ENCODE measurements at places on chromosomes 5 and 9.

DNA sequence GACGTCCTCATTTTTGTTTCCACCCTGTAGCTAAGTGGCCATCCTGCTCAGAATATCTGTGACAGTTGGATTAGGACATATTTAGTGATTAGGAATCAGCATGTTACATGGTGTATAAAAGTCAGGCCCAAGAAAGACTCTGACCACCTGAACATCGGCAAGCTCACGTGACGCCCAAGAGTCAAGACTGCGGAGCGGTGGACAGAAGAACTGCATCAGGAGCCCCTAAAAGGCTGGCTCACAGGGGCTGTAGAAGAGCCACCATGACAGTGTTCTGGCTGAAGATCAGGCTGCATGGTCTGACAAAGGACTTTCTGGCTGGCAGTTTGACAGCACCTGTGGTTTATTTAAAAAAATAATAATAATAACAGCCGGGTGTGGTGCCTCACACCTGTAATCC, 185.3 kb downstream of the AUH start:
- no peak for DNase-seq

- DNase-seq, result no peak
Measured at GRCh38 chr9:121816845-121817450, 165.5 kb downstream of the DAB2IP start.

- DNase-seq, result no peak
Measured at GRCh38 chr9:93875330-93875729, 79.8 kb downstream of the BARX1 start.

DNA sequence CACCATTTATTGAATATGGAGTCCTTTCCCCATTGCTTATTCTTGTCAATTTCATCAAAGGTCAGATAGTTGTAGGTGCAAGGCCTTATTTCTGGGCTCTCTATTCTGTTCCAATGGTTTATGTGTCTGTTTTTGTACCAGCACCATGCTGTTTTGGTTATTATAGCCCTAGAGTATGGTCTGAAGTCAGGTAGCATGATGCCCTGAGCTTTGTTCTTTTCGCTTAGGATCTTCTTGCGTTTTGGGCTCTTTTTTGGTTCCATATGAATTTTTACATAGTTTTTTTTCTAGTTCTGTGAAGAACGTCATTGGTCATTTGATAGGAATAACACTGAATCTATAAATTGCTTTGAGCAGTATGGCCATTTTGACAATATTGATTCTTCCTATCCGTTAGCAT, 40.2 kb upstream of the IFNE start:
- no peak for DNase-seq

- DNase-seq, result no peak
Measured at GRCh38 chr9:116287721-116288120, 134.1 kb downstream of the PAPPA start.

DNA sequence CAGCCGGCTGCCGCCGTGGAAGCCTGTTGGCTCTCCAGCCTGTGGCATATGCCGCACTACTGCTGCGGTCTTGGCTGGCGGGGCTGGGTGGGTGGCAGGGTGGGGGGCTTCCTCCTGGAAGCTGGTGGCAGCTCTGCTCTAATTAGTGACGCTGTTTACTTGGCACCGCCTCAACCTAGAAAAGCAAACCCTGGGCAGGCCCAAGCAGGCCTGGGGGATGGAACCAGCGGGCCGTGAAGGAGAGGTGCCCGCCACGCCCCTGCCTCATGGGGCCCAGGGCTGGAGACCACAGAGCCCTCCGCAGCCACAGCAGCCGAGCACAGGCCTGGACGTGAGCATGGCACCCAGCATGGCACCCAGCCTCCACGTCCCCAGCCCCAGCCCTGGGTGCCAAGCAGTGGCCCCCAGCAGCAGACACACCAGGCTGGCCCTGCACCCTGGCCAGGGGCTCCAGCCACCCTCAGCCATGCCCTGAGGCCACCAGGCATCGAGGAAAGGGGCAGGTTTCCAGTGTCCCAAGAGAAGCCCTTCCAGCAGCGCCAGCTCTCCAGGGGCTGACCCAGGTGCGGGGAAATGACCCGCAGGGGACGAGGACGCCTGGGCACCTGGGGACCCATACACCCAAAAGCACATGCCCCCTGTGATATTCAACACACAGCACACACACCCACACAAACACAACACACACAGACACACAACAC, 5.4 kb upstream of the CCDC187 start:
- DNase-seq, result no peak

DNA sequence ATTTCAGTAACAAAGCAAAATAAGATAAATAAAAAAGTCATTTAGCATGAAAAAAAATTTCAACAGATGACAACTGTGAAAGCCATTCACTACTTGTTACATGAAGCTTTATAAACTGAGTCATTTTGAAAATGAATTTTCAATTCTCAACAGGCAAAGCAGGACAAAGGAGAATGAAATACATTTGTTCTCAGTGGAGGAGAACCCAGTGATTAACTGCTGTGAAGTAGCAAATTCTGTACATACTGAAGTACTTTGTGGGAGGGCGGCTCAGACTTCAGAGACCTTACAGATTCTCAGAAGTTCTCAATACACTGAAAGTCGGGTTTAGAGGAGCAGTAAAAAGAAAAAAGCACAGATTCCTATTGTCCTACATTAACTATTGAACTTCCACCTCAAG, 21.7 kb downstream of the SKIC3 start:
- DNase-seq, result no peak

GRCh38 chr9:117682955-117683710, 21.1 kb upstream of the TLR4 start:
- no peak for DNase-seq

DNA sequence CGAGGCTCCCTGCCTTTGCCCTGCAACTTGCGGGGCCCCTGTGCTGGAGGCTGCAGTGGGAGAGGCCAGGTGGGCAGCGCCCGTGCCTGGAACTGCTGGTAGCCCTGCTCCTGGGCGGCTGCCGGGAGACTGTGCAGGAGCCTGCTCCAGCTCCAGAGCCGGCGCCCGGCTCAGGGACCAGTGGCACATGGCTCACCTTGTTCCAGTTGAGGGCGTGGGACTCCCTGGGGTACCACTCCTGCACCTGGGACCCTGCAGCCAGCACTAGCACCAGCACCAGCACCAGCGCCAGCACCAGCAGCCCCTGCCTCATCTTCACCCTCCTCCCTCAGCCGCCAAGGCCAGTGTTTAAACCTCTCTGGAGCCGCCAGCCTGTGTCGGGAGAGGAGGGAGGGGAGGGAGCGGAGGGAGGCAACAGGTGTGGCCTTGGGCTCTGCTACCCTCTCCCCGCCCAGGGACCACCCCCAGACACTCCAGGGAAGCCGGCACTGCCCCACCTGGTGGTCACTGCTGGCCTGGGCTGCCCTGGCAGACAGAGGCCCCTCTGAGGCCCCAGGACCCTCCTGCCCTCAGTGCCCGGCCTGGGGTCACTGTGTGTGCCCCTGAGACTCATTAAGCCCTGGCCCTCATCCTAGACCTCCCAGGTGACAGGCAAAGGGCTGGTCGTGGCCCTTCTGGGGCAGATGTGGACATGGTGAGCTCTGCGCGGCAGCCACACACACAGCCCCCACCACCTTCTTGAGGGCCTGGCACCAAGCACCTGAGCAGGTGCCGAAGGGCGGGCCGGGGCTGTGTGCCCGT, at the start of gene LCN10:
LCN10 (minus strand) TSS at position 350 of the 801 bp plus-strand sequence; CDS start at position 313, 37 bp downstream.
- no peak for DNase-seq

DNA sequence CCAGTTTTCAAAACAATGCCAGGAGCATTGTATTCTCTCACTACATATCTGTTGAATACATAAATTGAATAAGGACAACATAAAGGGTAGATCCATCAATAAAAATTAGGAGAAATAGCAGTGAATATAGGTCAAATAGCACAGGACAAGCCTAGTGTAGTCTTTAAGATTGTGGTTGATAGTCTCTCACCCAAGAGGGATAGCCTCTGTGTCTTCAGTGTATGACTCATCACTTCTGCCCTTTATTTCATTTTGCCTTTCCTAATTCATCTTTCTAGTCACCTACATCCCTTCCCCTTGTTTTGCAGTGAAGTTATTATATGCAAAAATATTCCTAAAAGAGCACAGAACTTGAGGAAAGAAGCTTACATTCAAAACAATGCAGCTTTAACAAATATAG, 335.0 kb upstream of the TUSC1 start:
- no peak for DNase-seq

DNA sequence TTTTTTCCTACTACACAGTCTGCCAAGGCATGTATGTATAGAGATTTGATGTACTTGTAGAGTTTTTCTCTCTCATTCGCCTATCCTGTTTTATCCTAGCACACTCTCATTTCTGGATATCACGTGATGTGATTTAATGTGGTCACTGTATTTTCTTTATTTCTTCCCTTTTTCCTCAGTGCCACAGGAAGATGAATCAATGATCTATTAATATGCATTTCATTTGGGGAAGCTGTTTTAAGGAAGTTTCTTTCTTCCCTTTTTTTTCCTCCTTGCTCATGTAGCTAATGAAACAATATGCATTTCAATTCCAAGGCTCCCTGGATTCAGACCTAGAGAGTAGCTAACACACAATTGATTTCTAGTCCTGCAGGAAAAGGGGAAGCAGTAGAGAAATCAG, 506.3 kb upstream of the WWC1 start:
- no peak for DNase-seq

DNA sequence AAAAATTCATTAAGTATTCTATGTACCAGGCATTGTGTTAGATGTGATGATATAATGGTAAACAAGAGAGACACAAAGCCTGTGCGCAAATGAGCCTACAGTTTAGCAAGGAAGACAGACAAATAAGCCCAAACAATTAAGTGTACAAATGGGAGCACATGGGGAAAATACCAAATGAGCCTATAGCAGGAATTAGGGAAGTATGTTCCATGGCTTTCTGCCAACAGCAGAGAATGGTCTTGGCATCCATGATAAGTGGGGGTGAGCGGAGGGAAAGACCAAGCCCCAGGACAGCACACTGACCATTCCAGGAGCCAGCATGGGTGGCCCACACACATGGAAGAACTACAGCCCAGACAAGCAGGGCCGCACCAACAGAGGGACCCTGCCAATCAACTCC, 369.7 kb downstream of the DEPDC1B start:
- no peak for DNase-seq

GRCh38 chr9:20528253-20528652, 94.0 kb downstream of the MLLT3 start:
- DNase-seq, result no peak

- DNase-seq, result no peak
Measured at GRCh38 chr9:103242025-103242424, 246.9 kb downstream of the CYLC2 start.

- no peak for DNase-seq
Measured at GRCh38 chr9:99040251-99040900, 64.5 kb upstream of the TGFBR1 start.

DNA sequence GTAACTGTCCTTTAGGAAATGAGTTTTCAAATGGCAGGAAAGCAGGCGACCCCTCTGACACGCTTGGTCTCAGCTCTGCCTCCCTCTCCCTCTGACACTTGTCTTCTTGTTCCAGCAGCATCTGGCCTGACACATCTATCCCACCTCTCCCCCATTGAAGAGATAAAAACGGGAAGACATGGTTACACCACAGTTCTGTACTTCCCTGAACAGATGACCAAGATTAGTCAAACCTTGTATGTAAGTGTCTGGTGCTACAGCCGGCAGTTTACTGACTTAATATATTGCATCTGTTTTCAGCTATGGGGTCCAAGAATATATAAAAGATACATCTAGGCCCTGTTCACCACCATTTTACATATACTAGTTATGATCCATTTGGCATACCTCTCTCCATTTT, 29.6 kb upstream of the MLLT3 start:
- no peak for DNase-seq

DNA sequence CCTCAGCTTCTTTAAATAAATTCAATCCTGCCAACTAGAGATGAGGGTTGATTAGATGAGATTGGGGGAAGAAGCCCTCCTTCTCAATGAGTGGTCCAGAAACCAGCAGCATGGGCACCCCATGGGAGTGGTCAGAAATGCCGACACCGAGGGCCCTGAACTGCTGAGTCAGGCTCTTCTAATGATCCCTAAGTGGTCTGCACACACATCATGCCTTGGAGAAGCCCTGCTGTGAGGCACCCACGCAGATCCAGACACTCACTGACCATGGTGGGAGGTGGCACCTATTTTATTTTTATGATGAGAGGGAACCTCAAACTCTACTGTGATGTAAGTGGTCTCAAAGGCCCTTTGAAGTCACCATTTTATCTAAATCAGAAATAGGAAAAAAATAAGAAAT, 72.3 kb upstream of the BOD1 start:
- no peak for DNase-seq

GRCh38 chr5:168893283-168893682, 314.1 kb upstream of the PANK3 start:
- no peak for DNase-seq

DNA sequence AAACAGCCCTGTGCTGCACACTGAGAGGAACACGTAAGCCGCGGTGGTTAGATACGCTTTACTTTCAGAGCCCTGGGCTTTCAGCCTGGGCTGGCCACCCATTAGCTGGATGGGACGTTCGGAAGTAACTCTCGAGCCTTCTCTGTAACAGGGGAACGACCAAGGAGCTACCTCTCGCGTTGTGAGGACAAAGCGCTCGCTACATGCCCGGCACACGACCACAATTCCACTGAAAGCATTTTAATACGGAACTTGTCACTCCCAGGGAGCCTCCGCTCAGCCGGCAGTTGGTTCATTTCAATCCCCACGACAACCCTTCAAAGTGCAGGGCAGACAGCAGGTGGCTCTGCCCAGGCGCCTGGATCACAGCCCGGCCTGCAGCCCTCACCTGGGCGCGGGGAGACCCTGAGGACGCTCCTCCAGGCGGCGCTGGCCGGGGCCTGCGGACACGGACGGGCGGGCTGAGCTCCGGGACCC, 368 bp downstream of the SURF1 start:
- no peak for DNase-seq

GRCh38 chr5:140468188-140468587, 66.6 kb downstream of the ANKHD1 start:
- DNase-seq, result no peak

DNA sequence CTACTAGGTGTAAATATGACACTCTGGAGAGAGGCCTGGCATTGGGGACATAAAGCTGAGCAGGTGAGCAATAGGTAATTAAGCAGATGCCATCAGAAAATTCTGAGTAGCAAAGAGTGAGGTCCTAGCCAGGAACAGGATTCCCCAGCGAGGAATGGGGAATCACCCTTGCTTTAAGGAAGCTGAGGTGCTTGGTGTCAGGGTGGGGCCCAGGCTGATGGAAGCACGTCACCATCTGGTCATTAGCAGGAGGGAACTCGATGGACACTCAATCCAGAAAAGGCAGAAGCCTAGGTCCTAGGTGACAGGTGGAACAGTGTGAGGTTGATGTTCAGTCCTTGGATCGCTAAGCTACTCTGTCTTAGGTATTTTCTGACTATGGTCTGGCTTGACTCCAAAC, 562.7 kb upstream of the DAP start:
- DNase-seq, result no peak

DNA sequence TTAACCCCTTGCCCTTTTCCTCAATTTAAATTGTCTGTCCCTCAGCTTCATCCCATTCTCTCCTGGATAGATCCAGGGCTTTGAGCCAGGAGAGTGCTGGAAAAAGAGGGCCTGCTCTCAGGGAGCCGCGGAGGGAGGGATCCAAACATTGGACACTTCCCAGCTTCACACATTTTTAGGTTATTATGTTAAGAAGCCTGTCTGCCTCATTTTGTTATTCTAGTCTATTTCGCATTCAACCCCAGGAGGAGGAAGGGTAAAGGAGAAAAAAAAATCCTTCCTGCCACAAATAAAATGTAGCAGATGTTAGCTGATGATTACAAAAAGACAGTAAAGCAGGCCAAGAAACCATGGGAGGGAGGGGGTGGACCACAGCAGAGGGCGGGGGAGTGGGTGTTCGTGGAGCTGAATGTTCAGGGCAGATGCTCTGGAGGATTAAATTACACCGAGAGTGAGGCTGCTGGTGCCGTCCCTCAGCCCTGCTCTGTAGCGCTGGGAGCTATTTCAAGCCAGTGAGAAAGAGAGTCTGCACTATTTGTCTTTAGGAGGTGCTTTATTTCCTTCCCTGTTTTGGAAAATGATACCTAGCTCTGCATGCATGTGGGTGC, 60.6 kb upstream of the ZFR start:
- DNase-seq, result no peak

Measured in activated T-helper 1 cell treated with anti-CD3 and anti-CD28 coated beads, Interleukin-2, amount 50 U/mL, for 16 hours (primary cell).